ENCODE measurements at places on chromosomes 5 and 9.

DNA sequence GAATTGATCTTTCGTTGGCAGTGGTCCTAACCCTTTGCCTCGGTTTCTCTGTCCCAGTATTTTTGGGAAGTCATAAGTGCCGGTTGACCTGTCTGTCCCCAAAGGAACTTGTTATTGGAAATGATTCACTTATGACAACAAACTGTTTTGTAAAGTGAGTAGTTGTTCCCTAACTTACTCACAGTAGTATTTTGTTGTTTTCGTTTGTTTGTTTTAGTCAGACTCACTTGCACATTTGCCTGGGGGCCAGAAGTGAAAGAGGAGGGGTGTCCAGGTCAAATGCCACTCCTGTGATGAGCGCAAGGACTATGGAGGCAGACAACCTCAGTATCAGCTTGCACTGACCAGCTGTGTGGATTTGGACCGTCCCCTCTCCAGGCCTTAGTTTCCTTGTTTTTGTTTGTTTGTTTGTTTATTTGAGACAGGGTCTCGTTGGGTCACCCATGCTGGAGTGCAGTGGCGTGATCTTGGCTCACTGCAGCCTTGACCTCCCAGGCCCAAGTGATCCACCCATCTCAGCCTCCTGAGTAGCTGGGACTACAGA lies 47.3 kb downstream of the ANKRD55 start:
- DNase-seq: no peak
- H3K4me1 ChIP-seq: peaks cover 10% of the 10 kb centered on the region
- H3K36me3 ChIP-seq: no peaks in the 10 kb centered on the region
- H3K4me3 ChIP-seq: no peak overlapping the region

- peaks cover 23% of the 10 kb centered on the region for H3K4me1 ChIP-seq
- DNase-seq: no peak
- no peaks in the 10 kb centered on the region for H3K36me3 ChIP-seq
These were observed 83.4 kb downstream of the MEGF10 start for GRCh38 chr5:127373858-127374491.

- no peaks in the 10 kb centered on the region for H3K36me3 ChIP-seq
- no peaks in the 10 kb centered on the region for H3K27me3 ChIP-seq
- DNase-seq: no peak
These were observed 792.1 kb downstream of the BRINP1 start for GRCh38 chr9:118577121-118577520.

DNA sequence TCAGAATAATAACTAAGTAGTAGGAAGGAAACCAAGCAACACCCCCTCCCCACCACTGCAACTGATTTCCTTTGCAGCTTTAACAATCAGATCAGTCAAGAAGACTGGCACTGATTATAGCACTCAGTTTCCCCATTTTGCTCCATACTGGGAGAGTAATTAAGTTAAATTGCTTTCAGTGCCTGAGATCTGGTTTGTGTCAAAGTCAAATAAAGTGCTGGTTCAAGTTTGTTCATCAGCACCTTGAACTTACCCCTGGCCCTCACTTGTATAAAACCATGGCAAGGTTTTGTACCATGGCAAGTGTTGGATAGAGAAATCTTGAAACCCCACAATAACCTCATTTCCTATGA lies 290.2 kb upstream of the SEMA6A start:
- no peak overlapping the region for H3K4me3 ChIP-seq
- H3K27ac ChIP-seq: no peak overlapping the region

GRCh38 chr9:138096519-138096845 lies 218.9 kb downstream of the CACNA1B start:
- H3K4me3 ChIP-seq: no peak overlapping the region
- H3K36me3 ChIP-seq: no peaks in the 10 kb centered on the region
- H3K4me1 ChIP-seq: no peaks in the 10 kb centered on the region
- DNase-seq: no peak
- no peak overlapping the region for H3K27ac ChIP-seq

GRCh38 chr9:129595311-129595741 lies 25.6 kb downstream of the C9orf50 start:
- H3K4me3 ChIP-seq: no peak overlapping the region
- H3K27me3 ChIP-seq: no peaks in the 10 kb centered on the region
- DNase-seq: no peak
- peak overlapping the region; percentile 22 for H3K27ac ChIP-seq
- H3K36me3 ChIP-seq: no peaks in the 10 kb centered on the region
- H3K4me1 ChIP-seq: peaks cover 19% of the 10 kb centered on the region

GRCh38 chr9:42386477-42386876 lies 203.0 kb downstream of the SPATA31A6 start:
- H3K4me3 ChIP-seq: no peak overlapping the region
- H3K27me3 ChIP-seq: no peaks in the 10 kb centered on the region
- no peak for DNase-seq
- H3K36me3 ChIP-seq: no peaks in the 10 kb centered on the region
- no peaks in the 10 kb centered on the region for H3K4me1 ChIP-seq
